ENCODE measurements at places on chromosomes 7 and 10. TPM values are rescaled to one million over a fixed set of nuclear protein-coding genes. Genes with fewer than 3 reads are reported as not detected.

- peak; percentile 87 for DNase-seq
Observed at GRCh38 chr10:103772096-103772845, 83.1 kb downstream of the SH3PXD2A start.

DNA sequence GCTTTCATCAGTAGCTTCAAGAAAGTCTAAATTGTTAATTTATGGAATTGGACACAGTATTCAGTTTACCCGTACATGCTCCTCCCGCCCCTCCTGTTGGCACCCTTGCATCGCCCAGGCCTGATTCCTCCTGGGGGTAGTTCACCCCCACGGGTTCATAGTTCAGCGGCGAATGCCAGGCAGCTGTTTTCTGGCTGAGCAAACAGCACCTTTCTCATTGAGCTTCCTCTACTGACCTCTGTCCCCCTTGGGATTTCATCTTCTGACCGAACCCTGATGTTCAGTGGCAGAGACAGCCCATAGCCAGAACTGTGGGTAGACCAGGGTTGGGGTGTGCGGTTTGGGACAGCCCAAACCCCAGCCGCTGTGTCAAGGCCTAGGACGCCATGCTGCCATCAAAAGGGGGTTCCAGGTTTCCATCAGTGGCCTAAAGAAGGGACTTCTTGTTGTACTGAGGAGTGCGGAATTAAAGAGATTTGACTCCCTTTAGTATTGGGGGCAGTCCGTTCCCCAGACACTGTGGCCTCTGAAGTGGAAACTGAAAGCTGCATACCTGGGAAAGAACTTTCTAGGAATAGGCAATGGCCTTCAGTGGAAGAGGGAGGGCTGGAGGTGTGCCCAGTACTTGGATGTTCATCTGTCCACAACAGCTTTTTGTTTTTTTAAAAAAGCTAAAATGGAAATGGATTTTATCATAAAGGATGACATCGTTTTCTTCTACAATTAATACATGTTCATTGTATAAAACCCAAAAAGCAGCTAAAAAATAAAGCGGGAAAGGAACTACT, 19.0 kb downstream of the MDH2 start:
- no peak for DNase-seq

PNLIPRP1 gene
- not detected for total RNA-seq

DNA sequence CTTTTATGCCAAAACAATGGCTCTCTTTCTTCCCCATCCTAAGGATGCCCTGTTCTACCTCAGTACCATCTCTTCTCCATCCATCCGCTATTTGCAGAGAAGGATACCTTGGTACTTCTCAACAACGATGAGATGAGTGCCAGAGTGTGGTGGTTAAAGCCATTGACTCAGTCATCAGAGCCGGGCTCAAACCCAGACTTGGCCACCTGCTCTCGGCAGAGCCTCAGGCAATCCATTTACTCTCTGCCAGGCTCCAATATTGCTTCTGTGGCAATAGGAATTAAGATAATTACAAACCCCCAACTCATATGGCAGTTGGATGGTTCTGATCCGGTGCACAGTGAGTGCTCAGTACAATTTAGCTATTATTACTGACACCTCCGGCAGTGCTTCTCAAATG, 121.3 kb downstream of the PRLHR start:
- no peak for DNase-seq

OPALIN gene
- not detected for total RNA-seq

DNA sequence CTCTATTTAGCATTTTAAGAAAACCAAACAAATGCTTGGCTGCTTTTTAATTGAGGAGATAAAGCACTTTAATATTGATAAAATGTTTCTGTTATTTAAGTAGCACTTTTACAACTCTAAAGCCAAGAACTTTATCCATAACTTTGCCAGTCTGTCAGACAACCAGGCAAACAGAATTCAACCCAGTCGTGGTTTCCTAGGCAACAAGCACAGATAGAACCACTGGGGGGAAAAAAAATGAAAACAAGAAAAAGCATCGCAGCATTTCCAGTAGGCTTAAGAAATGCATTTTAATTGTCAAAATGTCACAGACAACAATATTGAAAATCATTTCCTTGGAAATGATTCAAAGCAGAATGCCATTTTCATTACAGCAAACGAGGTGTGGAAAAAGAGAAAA, 323.4 kb downstream of the PARD3 start:
- DNase-seq, result no peak

GRCh38 chr10:62620491-62620890, 184.0 kb upstream of the ADO start:
- DNase-seq, result no peak

DNA sequence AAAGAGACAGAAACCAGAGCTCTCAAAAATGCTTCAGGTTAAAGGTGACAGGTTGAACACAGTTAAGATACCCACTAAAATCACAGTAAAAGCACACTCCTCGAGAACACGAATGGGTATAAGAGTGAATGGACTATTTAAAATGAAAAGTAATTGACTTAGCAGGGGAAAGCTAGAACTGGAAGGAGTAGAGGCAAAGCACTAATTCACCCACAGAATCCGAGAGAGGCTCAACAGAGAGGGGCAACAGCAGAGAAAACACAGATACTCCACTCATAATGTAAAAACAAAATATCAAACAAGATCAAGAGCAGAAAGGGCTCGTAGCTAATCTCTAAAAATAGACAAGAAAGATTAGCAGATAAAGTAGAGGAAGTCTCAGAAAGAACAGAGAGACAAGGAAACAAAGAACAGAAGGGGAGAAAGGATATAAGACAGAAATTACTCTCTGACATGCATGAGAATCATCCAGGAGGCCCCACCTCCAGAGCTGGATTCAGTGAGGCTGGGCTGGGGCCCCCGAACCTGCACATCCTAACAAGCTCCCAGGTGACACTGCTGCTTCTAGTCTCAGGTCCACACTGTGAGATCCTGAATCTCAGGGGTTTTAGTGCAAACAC, 117.6 kb downstream of the GALNT11 start:
- DNase-seq, result no peak

GRCh38 chr10:94398762-94399161, 3.6 kb upstream of the TBC1D12 start:
- no peak for DNase-seq

DNA sequence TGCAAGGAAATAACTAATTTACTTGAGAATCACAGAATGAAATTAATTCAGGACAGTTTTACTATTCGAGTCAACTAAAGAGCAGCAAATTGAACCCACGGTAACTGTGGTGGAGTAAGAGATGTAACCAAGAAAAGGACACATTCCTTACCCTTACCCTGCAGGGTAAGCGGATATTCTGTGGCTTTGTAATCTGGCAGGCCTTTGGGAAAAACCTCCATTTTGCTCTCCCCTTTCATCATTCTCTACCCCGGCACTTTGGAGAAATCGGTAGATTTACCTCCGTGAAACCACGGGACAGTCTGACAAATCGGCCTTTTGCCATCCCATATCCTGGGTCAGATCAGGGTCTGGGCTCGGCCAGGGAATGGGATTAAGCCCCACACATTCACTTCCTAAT, 18.4 kb downstream of the RCC1L start:
- DNase-seq, result no peak

DNA sequence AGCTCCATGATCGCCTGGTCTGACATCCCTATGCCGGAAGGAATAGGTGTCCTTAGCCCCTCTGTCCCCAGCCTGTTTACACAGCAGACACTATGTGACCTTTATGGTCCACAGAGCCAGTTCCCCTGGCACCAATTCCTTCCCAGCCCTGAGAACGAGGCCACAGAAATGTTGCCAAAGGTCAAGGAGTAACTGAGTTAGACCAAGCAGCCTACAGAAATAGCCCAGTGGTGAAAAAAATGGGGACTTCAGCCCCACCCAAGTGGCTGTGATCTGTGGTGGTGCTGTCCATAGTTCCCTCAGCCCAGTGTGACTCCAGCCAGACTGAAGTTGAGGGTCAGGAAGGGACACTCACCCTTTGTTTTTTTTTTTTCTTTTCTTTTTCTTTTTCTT, 2.5 kb downstream of the PGAM2 start:
- DNase-seq, result no peak

GRCh38 chr7:105815576-105815975, 60.8 kb downstream of the ATXN7L1 start:
- DNase-seq, result no peak

ADCYAP1R1 gene
- total RNA-seq, result 3.1 TPM

DNA sequence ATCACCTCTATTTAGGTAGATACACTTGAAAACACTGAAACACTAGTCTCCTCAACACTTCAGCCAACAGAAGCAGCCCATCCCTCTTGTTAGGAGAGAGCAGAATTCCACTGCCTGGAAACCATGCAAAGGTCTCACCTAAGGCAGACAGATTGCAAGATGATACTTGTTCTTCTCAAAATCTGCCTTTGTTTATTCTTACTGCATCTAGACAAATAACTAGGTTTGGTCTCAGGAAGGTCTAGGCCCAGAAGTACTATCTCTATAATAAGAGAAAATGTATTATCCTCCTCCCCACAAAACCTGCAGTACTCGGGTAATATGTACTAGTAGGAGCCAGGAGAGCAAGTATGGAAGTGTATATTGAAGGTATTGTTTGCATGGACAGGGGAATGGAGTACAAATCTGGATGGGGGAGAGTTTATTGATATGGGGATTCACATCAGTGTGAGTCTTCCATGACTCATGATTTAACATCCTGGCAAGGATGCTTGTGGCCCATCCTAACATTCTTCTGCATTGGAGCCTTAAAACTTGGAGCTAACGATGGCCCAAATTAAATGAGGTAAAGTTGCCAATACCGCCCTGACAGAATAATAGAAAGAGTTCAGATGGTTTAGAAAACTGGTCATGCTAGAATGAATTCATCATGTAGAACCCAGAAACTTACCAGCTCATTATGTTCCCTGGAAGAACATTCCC, 109.2 kb downstream of the EPC1 start:
- no peak for DNase-seq

NUTM2E gene
- not detected for total RNA-seq

GRCh38 chr10:68192113-68192512, 39.8 kb downstream of the ATOH7 start:
- no peak for DNase-seq

JMJD1C gene
- 57.6 TPM for total RNA-seq

DNA sequence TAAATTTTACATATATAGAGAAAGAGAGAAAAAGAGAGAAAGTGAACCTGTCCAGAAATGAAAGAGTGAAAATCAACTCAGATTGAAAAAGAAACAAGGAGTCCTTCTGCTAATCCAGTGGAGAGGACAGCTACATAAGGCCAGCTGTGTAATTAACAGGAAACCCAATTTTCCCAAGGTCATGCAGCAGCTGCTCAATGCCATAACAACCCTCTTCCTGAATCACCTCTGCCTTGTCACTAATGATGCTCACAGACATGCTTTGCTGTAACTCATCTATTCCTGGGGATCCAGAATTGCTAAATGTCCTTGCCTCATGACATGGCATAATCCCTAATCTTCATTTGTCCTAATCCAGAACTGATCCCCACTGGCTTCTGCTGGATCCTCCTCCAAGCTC, 288.6 kb downstream of the NEBL start:
- DNase-seq, result no peak

DNA sequence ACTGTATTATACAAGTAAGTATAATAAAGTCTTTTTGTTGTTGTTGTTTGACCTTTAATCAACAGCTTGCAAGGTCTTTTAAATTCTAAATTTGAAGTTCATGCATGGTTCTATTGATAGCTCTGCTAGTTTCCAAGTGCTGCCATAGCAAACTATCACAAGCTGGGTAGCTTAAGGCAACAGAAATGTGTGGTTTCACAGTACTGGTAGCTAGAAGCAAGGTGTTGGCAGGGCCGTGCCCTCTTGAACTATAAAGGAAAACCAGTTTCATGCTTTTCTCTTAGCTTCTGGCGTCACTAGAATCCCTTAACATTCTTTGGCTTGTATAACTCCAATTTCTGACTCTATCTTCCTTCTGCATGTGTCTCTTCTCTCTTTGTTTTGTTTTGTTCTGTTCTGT, 1021.9 kb upstream of the AUTS2 start:
- DNase-seq, result no peak

- DNase-seq, result no peak
Observed at GRCh38 chr10:122189185-122189584, 81.9 kb upstream of the BTBD16 start.

DNA sequence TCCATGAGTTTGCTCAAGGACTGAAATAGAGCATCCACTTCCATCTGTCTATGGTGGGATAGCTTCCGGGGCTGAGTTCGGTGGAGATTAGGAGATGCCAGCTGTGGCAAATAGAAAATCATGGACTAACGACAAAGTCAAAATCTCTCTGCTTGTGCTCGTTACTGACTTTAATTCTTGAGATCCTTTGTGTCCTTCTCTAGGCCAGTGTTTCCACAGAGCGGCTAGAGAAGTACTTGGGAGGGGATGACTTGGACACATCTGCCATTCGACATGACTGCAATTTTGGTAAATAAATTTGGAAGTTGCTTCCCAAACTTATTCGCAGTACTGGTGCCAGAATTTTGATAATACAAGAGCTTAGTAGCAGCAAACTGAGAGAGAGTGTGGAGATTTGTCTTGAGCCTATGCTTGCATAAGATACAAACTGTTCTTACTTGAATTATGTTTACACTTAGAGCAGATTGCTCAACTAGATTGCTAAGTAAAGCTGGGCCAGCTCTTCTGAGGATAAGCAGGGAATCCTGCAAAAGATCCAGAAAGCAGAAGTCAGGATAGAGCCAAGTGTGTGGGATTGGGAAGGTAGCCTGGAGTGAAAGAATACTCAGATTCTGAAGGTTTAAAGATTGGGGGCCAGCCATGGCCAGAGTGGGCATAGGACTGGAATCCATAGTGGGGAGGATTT, 27.6 kb downstream of the ABCC2 start:
- DNase-seq, result no peak

TMEM176A gene
- total RNA-seq, result 56.3 TPM

TAS2R3 gene
- not detected for total RNA-seq

DNA sequence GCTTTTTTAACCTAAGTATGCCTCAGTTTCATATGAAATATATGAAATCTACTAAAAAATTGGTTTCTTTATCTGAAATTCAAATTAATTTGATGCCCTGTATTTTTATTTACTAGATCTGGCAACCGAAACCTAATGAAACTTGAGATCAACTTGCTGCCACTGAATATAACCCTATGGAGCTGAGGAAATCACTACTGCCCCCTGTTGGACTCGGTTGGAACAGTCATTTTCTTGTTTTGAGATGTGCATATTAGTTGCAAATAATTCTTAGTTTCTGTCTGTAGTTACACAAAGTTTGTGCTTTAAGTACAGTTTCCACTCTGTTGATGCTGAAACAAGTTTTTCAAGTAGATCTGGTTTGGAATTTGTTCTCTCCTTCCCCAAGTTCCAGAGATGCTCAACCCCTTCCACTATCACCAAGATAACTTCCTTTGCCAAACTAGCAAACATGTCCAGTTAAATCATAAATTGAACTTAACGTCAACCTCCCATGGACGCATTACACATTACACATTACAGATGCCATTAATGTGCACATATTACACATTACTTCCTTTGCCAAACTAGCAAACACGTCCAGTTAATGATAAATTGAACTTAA, 22.2 kb upstream of the EXOC4 start:
- DNase-seq, result peak; percentile 68

VSTM4 gene
- 22.7 TPM for total RNA-seq

GRCh38 chr10:42864575-42864974, 82.0 kb downstream of the BMS1 start:
- DNase-seq, result no peak

GRCh38 chr10:13563481-13564445, 23.0 kb upstream of the PRPF18 start:
- DNase-seq, result no peak

- DNase-seq, result no peak
Observed at GRCh38 chr10:26890956-26891355, 30.2 kb upstream of the ABI1 start.
